ENCODE measurements at places on chromosomes 11 and 22. TPM values are rescaled to one million over a fixed set of nuclear protein-coding genes. Genes with fewer than 3 reads are reported as not detected.

- DNase-seq = no peak
- H3K27ac ChIP-seq = no peak overlapping the region
- H3K36me3 ChIP-seq = peaks cover 13% of the 10 kb centered on the region
- peaks cover 4% of the 10 kb centered on the region for H3K4me1 ChIP-seq
- no peaks in the 10 kb centered on the region for H3K27me3 ChIP-seq
- no peak overlapping the region for H3K4me3 ChIP-seq
Observed at GRCh38 chr22:42786606-42787356, 66.1 kb upstream of the A4GALT start.

The HMOX1 gene
- total RNA-seq = 16.5 TPM

The LINC01488 gene
- not detected for total RNA-seq

DNA sequence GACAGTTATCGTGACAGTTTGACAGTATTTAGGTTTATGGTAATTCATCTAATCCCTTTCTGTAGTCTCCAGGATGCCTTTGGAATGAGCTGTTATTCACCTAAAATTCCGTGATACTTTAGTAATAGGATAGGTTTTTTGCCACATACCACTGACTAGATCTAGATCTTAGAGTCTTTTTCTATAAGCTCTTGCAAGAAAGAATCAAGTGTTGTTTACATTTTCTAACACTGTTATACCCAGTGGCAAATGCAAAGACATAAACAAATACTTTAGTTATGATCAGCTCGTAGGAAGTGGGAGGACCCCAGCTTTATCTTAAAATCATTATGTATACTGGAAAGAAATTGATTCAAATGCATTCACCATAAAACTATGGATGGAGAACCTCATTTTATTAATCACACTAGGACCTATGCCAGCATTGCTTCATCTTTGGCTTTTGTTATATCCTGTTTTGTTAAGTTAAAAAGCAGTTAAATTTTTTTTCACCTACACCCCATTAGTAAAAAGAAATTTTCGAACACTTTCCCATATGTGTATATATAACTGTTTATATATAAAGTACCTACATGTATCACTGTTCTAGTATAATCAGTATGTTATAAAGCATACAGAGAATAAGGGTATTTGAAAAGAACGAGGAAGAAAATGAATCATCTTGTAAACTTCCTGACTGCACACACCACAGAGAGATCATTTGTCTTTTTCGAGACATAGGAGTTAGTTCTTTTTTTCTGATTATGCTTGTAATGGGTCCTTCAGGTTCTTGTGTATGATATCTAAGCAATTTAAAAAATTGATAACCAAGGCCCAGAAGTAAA lies 60.9 kb downstream of the PDHX start:
- peaks cover 10% of the 10 kb centered on the region for H3K36me3 ChIP-seq
- H3K27ac ChIP-seq = no peak overlapping the region
- no peak for DNase-seq
- H3K27me3 ChIP-seq = no peaks in the 10 kb centered on the region

- H3K4me1 ChIP-seq = peaks cover 10% of the 10 kb centered on the region
- no peak overlapping the region for H3K4me3 ChIP-seq
- no peaks in the 10 kb centered on the region for H3K27me3 ChIP-seq
- H3K36me3 ChIP-seq = no peaks in the 10 kb centered on the region
- DNase-seq = no peak
Observed at GRCh38 chr11:34493926-34494595, 19.5 kb downstream of the ELF5 start.

- no peak overlapping the region for H3K27ac ChIP-seq
- H3K27me3 ChIP-seq = no peaks in the 10 kb centered on the region
- no peak overlapping the region for H3K4me3 ChIP-seq
Observed at GRCh38 chr11:46315033-46315738, 32.1 kb upstream of the DGKZ start.

DNA sequence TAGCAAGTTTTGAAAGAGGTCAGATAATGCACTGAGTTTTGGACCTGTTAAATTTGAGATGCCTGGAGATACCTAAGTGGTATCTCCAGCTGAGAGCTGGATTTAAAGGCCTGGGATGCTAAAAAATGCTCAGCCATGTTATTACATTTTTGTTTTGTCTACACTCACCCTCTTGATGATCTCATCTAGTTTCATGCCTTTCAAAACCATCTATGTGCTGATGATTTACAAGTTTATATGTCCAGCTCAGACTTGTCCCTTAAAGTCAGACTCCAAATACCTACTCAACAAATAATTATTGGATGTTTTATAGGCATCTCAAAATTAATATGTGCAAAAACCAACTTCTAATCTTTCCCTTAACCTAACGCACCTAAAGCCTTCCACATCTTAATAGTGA lies 103.6 kb upstream of the OR9G4 start:
- H3K4me1 ChIP-seq = peaks cover 2% of the 10 kb centered on the region
- H3K27me3 ChIP-seq = no peaks in the 10 kb centered on the region
- no peak overlapping the region for H3K4me3 ChIP-seq
- H3K36me3 ChIP-seq = no peaks in the 10 kb centered on the region

Data from spinal cord (tissue), 10 donors.